Fibroblast of gingiva (primary cell): ENCODE measurements at places on chromosomes 4 and X.
A peak's percentile ranks its signal among the peaks of the same experiment; 100 is the strongest.

DNA sequence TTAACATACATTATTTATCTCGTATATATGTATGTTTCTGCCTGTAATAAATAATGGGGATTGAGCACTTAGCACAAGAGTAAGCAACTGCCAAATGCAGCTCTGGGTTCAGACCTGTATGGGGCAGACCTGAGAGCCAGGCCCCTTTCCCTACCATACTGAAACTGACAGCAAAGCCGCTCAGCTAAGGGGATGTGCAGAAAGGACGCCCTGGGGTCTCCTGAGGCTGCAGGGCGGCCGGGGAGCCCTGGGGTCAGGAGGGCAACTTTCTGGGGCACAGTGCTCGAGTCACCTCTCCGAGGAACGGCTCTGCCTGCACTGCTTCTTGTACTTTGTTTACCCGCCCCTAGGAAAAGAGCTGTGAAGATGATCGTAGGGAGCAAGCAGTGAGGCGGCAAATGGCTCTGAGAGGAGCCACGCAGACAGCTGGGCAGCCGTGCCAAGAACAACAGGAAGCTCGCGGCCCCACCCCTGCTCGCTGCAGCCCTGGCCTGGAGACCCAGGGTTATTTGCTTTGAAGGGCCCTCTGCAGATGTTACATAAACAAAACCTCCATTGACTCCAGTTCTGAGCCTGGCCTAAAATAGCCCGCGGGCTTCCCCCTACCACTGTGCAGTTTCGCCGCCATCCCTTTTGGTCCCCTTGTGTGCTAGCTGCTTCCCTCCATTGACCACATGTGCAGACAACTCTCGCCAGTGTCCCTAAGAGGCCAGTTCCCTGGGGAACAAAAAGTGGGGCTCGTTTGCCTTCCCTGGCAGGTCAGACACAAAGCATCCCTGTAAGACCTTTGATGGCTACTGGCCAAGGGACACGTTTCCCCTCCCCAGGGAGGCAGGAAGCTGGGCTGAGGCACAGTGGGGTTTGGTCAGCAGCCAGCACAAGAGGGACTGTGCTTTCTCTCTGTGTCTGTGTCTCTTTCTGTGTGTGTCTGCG lies 111.3 kb upstream of the LNX1 start:
- peak; percentile 82 for DNase-seq

GRCh38 chrX:36861601-36862000 lies 146.6 kb upstream of the FAM47C start:
- no peak for DNase-seq

- DNase-seq: peak; percentile 90
Measured at GRCh38 chrX:49039598-49040375, 3.4 kb downstream of the TFE3 start.

DNA sequence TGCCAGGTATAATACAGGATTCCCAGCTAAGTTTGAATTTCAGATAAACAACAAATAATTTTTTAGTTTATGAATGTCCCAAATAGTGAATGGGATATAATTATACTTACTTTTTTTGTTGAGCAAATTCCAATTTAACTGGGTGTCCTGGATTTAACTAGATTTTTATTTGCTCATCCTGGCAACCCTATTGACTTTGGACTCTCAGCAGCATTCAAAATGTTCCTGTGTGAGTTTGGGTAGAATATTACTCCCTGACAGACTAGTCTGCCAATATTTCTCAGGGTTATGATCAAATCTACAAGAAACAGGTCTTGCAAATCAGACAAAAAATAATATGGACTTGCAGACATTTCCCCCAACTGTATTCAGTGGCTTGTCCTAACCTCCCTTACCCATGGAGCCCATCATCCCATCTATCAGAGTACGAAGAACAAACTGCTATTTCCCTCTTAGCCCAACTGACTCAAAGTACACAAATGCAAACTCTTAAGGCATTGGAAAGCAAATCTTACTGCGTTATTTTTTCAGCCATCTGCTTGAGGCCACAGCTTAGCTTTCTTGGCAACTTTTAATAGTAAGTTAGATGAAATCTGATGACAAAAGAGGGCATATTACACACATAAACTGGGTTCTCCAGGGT lies 20.7 kb downstream of the SETD7 start:
- DNase-seq: no peak

GRCh38 chr4:4755306-4755705 lies 104.2 kb upstream of the MSX1 start:
- no peak for DNase-seq

GRCh38 chrX:120380699-120381098 lies 18.8 kb downstream of the ATP1B4 start:
- no peak for DNase-seq

DNA sequence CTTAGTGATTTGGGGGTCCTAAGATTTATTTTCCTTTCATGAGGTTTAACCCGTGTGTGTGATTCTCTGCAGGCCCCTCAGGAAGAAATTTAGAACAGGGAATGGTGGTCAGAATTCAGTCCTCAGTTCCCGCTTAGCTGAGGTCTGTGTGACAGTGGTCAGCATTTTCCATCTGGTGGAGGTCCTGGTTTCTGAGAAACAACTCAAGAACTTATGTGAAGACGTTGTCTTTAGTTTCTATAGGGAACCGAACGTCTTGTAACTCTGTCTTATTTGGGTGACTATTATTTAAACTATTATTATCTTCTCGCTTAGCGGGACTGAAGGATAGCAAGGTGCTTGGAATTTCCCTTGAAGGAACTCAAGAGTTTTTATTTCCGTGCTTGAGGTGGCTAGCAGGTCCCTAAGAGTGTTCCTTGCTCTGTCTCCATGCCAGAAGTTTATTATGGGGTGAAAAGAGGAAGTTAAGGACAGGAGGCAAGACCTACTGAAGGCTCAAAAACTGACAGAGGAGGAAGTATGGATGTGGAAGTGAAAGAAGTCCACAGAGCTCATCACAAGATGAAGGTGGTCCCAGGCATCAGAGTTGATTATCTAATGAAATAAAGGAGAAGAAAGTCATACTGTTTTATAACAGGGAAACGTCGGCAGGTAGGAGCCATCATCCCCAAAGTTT lies 9.4 kb downstream of the MGST2 start:
- DNase-seq: no peak

DNA sequence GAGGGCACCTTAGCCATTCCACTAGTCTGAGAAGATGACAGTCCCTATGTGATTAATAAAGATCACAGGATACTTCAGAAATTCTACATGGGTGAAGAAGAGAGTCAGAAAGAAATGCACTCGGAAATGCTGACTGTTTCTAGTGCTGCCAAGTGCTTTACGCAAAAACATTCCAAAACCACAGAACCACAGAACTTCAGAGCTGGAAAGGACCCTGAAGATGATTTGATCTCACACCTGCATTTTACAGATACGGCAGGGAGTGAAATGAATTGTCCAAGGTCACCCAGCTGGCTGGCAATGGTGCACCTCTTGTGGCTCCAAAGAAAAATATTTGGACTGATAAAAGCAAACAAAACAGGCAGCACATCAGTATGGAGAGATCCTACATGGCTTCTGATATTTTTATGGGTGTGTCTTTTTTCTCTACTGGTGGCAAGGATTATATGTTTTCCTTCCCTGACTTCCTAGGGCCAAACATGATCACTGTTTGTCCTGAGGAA lies 115.9 kb downstream of the MAML3 start:
- peak; percentile 43 for DNase-seq

GRCh38 chr4:154911608-154912098 lies 130.6 kb downstream of the RBM46 start:
- DNase-seq: no peak

DNA sequence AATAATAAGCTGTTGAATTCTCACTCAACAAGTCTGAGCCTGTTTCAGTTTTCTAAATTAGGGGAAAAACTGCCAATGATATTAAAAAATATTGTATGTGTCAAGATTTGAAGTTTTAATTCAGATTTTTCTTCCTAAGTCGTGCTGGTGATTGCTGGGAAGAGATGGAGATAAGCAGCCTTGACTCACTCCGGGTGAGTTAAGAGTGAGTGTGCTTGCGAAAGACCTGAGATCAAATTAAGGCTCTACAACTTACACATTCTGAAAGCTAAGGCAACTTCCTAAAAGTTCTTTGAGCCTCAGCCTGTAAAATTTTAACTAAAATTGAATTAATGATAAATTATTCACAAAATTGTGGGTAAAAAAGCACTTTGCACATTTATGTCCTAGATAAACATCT lies 1441.2 kb downstream of the PCDH7 start:
- no peak for DNase-seq

- no peak for DNase-seq
Measured at GRCh38 chrX:56920338-56920997, 74.9 kb downstream of the SPIN3 start.

DNA sequence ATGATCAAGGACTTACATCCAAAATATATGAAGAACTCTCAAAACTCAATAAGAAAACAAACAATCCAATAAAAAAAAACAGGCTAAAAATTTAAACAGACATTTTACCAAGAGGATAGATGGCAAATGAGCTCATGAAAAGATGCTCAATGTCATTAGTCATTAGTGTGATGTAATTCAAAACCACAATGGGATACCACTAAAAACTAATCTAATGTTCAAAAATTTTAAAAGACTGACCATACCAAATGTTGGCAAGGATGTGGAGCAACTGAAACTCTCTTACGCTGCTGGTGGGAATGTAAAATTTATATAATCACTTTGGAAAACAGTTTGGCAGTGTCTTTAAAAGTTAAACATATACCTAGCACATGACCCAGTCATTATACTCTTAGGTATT lies 43.7 kb downstream of the RPS6KA6 start:
- DNase-seq: no peak

GRCh38 chr4:38606587-38606905 lies 57.5 kb upstream of the KLF3 start:
- no peak for DNase-seq

- peak; percentile 39 for DNase-seq
Measured at GRCh38 chr4:73912191-73912590, 43.0 kb downstream of the CXCL1 start.

- DNase-seq: no peak
Measured at GRCh38 chrX:21702725-21703124, 44.6 kb upstream of the KLHL34 start.

DNA sequence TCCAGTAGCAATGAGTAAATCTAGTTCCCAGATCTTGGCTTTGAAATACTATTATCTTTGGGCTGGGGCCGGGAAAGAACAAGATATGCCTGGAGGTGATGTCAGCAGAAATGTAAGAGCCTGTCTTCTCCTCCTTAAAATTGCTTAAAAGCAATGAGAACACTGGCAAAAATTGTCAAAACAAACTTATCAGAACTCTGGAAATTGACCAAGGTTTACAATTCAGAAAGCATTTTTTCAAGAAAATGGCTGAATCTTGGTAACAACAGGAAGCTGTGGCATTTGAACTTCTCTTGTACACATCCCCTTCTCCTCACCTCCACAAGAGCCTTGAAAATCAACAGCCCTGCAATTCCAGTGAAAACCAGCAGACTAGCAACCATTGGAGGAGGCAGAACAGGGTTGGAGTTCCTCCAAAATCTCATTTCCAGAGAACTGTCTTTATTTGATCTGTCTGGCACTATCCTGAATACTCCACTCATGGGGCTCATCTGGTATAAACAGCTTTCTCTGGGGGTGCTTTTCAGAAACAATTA lies 13.5 kb downstream of the TIMP1 start:
- peak; percentile 87 for DNase-seq

DNA sequence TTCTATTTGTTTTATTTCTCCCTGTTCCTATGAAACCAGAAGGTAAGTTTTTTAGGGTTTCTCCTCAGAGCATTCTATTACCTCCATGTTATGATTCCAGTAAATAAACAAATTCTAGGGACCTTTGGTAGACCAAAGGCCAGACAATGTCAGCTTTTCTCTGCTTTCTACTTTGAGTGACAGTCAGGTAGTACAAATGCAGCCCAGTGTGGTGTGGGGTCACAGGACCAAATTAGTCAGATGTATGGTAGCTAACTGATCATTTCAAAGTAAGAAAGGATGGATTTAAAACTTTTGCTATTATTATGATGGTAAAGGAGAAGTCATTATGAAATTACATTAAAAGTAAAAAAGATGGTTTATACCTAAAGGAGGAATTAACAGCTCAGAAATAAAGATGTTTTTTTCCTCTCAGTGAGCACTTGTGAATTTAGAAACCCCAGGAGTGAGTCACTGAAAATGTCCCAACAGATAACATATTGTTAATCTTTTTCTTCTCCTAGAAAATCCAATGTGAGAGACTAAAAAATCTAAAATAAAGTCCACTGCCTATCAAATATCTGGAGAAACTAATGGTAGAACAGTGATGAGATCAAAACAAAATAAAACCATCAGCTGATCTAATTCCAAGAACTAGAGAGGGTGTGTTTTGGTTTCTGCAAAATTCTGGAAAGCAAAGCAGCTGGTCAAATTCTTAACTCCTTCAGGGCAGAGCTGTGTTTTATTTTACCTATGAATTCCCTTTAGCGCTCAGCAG lies 16.6 kb upstream of the KLHL2 start:
- DNase-seq: no peak

DNA sequence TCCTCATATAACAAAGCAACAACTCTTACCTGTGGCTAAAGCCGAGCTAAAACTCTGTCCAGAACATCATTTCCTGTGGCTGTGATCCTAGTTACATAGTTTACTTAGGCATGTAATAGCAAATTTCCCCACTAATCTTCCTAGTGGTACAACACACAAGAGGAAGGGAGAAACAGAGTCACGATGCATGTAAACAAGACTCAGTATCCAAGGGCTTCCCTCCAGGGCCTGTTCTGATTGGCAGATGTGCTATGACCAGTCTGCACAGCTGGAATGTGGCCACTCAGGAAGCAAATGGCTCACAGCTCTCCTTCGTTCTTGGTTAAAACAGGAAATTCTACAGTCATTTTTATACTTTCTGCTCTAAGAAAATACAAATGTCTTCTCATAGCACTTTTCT lies 49.2 kb upstream of the PRSS48 start:
- DNase-seq: peak; percentile 93

DNA sequence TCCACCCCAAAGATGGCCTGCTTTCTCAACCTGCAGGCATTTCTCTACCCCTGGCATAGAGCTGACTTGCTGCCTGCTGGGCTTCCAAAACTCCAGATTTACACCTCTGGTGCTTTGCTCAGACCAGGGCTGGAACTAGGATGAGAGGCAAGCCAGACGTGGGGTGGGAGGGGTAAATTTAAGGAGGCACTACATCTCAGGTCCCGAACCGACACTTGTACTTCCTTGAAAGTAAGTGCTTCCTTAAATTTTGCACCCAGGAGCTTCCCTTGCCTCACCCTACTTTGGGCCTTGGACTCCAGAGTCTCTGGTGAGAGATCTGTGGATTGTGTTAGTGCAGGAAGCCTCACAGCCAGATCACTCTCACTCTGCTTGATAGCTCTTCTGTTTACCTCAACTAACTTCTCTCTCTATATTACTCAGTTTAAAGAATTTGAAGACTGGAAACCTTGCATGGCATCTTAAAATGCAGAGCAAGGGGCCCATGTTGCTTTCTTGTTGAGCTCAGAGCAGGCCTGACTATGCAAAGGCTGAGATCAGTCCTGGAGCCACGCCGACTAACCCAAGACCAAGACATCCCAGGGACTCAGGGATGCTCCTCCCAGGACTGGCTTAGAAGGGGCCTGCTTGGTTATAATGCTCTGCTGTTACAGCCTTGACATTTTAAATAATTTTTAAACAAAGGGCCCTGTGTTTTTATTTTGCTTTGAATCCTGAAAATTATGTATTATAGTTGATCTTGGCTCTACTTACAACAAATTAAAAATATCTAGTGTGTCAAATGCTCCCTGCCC lies 145.0 kb upstream of the LEF1 start:
- DNase-seq: no peak
